ENCODE measurements at places on chromosomes 2 and 18.
A peak's percentile ranks its signal among the peaks of the same experiment; 100 is the strongest.

DNA sequence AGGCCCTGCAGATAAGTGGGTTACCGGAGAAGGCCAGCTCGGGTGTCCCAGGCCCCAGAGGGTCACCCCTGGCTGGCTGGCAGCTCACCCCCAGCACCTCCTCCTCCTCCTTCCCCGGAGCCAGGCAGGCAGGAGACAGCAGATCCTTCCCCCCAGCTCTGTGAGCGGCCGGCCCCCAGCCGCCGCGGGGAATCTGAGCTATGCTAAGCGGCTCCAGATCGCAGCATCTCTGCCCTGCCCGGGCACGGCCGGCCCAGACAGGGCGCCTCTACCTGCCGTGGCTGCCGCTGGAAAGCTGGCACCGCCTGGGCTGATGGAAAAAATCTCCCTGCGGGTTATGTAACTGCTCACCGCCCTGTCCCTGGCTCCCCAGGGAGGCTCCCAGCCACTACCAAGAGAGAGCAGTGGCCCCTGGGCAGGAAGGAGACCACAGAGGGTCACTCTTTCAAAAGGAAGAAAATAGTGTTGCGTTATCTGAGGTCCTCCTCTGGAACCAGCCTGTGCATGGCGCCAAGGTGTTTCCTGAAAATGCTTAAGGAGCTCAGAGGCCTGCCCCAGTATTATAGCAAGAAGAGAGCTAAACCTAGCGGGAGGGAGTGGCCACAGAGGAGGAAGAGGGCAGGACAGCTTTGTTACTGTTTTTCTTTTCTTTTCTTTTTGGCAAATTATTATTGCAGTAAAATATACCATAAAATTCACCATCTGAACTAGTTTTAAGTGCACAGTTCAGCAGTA, 179.0 kb downstream of the SMAD7 start:
- no peak for DNase-seq

GRCh38 chr2:9179572-9180201, 26.9 kb upstream of the ASAP2 start:
- DNase-seq = no peak

- DNase-seq = no peak
These were observed 126.2 kb upstream of the MAPRE2 start for GRCh38 chr18:34915046-34915445.

DNA sequence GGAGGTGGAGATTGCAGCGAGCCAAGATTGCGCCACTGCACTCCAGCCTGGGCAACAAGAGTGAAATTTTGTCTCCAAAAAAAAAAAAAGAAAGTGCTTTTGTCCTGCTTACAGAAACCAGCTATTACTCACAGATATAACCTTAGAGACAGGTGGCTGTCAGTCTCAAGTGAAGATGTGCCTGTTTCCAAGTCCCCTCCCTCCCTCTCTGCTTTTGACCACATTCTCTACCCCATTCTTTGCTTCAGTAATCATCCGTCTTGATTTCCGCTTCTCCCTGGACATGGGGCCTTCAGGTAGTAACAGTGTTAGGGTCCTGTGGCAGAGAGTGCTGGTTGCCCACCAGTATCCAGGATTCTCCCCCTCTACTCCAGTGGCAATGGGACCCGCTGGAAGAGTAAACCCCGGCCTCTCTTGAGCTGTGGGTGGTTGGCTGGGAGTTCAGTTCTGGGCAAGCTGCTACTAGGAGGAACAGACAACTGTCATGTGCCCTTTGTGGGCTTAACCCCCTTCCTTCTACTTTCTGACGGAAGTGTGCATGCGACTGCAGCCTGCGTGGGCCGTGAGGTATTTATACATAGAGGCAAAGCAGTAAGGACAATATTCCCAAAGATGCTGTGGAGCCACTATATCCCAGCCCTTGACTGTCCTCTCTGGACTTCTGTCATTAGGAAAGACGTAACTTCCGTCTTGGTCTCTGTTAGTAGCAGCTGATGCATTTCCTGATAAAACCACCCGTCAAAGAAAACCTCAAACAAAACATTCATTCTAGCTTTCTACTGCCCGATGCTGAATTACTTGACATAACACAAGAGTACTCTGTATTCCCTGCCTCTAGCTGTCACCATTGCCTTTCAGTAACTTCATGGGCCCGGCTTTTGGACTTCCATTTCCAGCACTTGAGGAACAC, 17.8 kb downstream of the PDCL3 start:
- DNase-seq = no peak

- DNase-seq = no peak
These were observed 48.2 kb upstream of the TFCP2L1 start for GRCh38 chr2:121333231-121333630.

DNA sequence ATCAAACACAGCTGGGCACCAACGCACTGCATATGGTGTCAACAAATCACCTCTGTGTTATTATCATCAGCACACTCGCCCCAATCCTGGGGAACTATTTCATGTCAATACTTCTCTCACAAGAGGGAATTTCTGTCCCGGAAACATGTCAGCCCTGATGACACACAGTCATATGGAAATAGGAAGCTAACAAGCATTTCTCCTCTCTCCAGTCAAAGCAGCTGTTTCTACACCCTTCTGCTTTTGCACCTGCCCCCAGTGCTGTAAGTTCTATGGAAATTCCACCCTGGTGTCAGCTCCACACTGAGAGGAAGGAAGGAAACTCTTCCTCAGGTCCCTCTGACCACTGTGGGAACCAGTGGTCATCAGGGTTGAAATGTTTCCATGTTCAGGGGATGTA, 447.6 kb upstream of the ID2 start:
- no peak for DNase-seq

DNA sequence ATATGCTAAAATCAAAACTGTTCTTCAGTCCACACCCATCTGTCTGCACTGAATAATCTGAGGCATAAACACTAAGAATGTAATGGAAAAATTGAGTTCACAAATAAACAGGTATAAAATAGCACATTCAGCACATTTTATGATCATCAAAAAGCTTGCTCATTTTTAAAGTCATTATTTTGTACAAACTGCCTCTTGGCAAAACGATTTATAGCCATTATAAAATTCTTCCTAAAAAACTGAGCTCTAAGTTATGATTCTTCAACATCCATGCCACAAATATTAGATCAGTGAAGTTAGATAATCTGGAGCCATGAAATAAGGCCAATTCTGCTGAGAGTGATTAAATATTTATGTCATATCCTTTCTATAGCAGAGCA, 233.5 kb downstream of the DYM start:
- DNase-seq = no peak

DNA sequence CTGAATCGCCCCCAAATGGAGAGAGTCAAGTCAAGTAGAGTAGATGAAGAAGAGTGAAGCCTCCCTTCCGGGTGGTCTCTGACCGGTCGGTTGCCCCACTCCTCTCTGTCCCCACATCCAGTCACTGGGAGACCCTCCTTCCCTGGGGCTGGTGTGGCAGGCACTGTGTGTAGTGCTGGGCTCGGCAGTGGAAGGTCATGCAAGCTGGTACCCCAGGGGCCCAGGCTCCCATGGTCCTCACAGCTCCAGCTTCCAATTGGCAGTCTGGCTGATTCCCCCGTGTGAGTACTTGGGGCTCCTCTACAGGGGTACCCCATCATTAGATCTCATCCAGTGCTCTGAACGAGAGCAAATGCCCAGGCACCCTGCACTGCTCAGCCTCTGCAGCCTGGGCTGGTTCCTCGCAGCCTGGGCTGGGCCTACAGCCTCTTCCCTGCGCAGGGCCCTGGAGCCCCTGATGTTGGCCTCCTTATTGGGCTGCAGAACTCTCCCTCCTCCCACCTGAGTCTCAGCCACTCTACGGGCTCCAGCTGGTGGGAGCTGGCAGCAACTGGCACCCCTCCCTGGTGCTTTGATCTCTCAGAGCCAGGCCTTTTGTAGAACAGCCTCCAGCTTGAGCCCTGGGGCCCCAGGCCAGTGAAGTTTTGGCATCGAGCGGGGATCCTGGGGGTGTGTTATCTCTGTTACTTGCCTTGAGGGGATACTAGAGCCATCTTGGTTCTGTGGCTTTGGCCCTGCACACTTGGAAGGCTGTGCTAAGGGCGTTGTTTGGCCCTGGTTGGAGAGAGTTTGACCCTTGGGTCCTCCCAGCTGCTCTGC, 187.8 kb upstream of the HDAC4 start:
- DNase-seq = no peak

DNA sequence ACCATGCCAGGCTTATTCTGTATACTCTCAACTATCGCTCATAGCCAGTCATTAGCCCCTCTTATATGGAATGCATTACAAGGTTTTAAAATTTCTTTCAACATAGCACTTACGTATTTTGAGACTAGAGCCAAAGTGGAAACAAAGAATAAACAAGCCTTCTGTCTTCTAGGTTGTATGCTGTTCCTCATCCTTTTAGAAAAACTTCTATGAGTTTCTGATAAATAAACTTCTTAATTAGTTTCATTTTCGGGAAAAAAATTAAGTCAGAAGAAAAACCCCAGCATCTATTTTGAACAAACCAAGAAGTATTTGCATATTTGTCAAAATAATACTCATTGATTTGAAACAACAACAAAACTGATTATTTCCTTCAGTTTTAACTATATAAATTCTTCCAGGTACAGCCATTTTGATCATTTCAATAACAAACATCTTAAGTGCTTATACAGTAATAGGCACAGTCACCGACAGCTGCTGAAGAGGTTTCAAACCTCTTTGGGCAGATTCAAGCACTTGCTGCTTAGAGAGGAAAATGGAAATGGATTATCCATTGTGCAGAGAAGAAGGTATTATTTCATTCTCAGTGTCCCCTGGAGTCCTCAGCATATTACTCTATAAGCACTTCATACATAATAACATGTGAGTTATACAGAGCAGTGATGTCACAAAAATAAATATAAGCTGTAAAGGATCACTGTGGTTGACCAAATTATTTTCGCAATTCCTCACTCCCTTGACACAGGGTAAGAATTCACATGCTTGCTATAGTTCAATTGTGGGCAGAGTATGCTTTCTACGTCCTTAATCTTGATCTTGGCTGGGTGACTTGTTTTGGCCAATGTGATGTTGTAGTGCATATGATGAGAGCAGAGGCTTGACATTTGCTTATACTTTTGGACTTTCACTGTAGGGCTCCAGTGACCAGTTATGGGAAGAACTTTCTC, 833.8 kb downstream of the TRIB2 start:
- DNase-seq = peak; percentile 40

GRCh38 chr2:39141334-39142271, 20.8 kb upstream of the SOS1 start:
- DNase-seq = no peak

GRCh38 chr2:140187086-140187485, 1406.9 kb upstream of the NXPH2 start:
- DNase-seq = no peak

- no peak for DNase-seq
These were observed 970.6 kb upstream of the ACVR2A start for GRCh38 chr2:146874260-146874658.

- DNase-seq = peak; percentile 5
These were observed 31.3 kb upstream of the SSB start for GRCh38 chr2:169767243-169767888.

DNA sequence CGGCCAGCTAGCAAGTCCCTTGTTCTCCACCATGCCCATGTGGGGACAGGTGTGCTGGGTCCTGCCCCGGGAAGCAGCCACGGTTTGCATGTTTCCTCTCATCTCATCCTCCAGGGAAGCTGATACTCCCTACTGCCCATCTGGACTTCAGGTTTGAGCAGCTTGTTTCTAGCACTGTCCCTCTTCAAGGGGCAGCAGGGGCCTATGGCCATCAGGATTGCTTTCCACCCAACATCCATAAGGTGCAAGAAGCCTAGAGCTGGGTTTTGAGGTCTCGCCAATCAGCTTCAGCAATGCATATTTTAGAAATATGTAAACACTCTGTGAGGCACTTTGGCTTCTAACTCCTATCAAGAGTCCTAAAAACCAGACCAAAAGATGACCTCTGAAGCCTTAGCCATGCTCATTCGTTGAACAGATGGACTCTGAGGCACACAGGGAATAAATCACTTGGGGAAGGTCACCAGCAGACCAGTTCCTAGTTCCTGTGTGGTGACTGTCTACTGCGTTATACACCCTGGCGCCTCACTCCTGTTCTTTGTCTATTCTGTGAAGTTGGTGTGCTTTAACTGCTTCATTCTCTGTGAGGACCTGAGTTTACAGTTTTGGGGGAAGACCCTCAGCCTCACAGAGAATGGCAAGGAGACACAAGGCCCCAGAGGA, 192.6 kb upstream of the TWIST2 start:
- DNase-seq = no peak

DNA sequence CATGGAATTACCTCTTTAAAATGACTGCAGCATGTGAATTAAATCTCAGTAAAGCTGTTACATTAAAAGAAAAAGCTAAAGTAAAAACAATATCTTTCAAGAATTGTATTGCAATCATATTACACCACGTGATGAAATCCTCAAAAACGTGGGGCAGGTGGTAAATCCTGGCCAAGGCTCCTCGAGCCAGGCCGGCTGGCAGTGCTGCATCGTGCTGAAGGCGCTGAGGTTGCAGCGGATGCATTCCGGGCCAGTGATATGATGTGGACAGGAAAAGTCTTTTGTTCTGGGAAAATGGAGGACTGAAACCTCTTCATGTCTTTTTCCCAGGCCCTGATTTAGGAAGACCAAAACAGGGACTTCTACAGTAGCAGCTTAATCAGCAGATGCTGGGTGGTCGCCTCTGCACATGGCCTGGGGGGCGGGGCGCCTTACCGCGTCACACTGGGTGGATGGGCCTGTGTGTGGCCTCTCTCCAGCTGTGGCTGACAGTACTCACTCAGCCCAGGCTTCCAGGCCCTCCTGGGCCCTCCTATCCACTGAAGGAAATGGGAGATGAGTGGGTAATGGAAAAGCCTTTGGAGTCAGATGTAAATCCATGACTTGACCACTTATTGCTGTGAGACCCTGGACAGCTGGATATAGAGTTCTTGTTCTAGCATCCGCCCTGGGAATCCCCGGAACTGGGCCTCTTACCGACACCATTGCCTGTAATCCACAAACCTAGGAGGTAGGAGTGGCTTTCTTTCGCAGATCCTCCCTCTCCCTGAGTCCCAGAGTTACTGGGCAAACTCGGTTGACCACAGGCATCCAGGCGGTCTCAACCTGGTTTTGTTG, 45.1 kb downstream of the PROC start:
- no peak for DNase-seq

DNA sequence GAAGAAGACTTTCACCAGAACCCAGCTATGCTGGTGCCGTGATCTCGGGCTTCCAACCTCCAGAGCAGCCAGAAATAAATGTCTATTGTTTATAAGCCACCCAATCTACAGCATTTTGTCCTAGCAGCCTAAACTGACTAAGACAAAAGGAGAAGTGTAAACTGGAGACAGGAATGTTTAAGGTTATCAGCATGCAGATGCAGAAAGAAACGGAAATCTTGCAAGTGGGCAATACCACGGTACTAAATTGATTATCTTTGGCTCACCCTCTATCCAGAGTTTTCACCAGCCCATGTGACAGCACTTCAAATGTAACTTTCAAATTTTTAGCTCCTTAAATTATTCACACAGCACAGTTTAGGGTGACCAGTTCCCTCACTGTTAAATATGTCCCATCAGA, 5.7 kb upstream of the CAPN14 start:
- no peak for DNase-seq

GRCh38 chr2:82256288-82256687, 1951.7 kb upstream of the LRRTM1 start:
- DNase-seq = no peak

- DNase-seq = no peak
These were observed 40.6 kb upstream of the CSRNP3 start for GRCh38 chr2:165428926-165429325.

GRCh38 chr18:14970027-14970426, 222.1 kb downstream of the ANKRD30B start:
- no peak for DNase-seq

- no peak for DNase-seq
These were observed 381.3 kb upstream of the SPRED2 start for GRCh38 chr2:65813631-65814173.

GRCh38 chr2:107168141-107168540, 282.2 kb upstream of the ST6GAL2 start:
- no peak for DNase-seq

All from NCI-H1092 treated with DMSO at 0.1 percent for 48 hours (cell line).